ENCODE measurements at places on chromosomes 5 and 9. TPM values are rescaled to one million over a fixed set of nuclear protein-coding genes. Genes with fewer than 3 reads are reported as not detected.

GRCh38 chr5:88702332-88702731, 180.7 kb downstream of the MEF2C start:
- H3K4me3 ChIP-seq, result no peak overlapping the region
- no peaks in the 10 kb centered on the region for H3K4me1 ChIP-seq
- no peak overlapping the region for H3K27ac ChIP-seq
- DNase-seq, result no peak
- no peaks in the 10 kb centered on the region for H3K36me3 ChIP-seq

DNA sequence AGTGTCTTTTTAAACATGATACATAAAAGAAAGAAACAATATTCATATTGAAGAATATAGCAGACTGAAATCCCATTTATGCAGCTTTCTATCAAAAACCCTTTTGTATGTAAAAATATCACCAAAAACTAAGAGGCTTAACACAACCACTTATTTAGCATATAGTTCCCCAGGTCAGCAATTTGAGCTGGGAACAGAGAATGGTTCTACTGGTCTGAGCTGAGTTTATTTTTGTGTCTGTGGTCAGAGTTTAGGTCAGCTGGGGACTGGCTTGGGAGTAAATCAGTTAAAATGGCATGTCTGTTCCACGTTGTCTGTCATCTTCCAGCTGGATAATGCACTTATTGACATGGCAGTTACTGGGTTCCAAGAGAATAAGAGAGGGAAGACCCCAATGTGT, 165.0 kb downstream of the TMEM232 start:
- peaks cover 3% of the 10 kb centered on the region for H3K27me3 ChIP-seq
- H3K4me3 ChIP-seq, result no peak overlapping the region
- H3K27ac ChIP-seq, result no peak overlapping the region
- no peaks in the 10 kb centered on the region for H3K36me3 ChIP-seq

DNA sequence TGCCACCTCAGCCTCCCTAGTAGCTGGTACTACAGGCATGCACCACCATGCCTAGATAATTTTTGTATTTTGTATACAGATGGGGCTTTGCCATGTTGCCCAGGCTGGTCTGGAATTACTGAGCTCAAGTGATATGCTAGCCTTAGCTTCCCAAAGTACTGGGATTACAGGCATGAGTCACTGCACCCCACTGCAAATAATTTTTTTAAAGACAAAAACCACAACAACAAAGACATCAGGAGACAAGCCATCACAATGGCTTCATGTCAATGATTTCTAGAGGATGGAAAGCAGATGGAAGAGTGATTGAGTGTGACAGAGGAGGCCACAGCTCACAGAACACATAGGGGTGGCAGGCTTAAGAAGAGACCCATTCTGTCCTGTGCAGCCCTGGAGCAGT, 97.9 kb upstream of the PCSK1 start:
- H3K36me3 ChIP-seq, result no peaks in the 10 kb centered on the region
- no peak overlapping the region for H3K27ac ChIP-seq
- DNase-seq, result no peak
- no peaks in the 10 kb centered on the region for H3K27me3 ChIP-seq

- no peaks in the 10 kb centered on the region for H3K36me3 ChIP-seq
- H3K27ac ChIP-seq, result no peak overlapping the region
- no peaks in the 10 kb centered on the region for H3K4me1 ChIP-seq
Observed at GRCh38 chr5:77952636-77953212, 176.6 kb upstream of the TBCA start.

- H3K4me3 ChIP-seq, result no peak overlapping the region
- H3K27me3 ChIP-seq, result no peaks in the 10 kb centered on the region
- peaks cover 5% of the 10 kb centered on the region for H3K36me3 ChIP-seq
- no peak overlapping the region for H3K27ac ChIP-seq
Observed at GRCh38 chr5:6319116-6319515, 59.2 kb downstream of the MED10 start.

DNA sequence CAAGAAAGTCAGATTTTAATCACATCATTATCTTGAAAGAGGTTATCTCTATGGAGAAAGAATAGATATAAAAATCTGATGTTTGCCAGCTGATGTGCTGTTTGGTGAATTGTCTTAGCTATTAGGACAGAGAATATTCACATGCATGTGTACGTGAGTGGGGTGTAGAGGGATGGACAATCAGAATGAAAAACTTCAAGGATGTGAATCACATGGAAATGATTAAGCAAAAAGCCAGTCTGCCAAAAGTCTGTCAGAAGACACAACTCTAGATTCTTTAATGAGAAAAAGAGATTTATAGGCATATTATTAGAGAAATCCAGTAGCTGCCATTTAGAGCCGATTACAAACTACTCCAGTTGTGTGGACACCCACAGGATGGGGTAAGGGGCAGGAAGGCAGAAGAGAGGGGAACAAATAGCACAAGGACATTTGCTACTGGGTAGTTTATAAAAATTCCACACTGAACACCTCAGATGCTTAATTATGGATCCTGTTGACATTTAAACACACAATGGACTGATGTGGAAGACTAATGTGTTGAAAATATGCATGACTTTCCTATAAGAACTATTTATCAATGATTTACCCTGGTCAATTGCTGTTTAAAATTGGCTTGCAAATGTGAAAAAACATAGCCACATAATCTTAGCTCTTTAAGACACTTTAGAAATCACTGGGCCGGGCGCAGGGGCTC, 127.4 kb downstream of the PTTG1 start:
- no peak overlapping the region for H3K27ac ChIP-seq
- H3K27me3 ChIP-seq, result peaks cover 13% of the 10 kb centered on the region
- no peak for DNase-seq
- no peaks in the 10 kb centered on the region for H3K36me3 ChIP-seq
- no peaks in the 10 kb centered on the region for H3K4me1 ChIP-seq

- H3K27me3 ChIP-seq, result no peaks in the 10 kb centered on the region
- no peak for DNase-seq
- no peak overlapping the region for H3K27ac ChIP-seq
- peaks cover 5% of the 10 kb centered on the region for H3K36me3 ChIP-seq
Observed at GRCh38 chr5:137641148-137641547, 94.7 kb downstream of the KLHL3 start.

- H3K27ac ChIP-seq, result no peak within 1 kb of the TSS
- no peaks in the 10 kb centered on the region for H3K36me3 ChIP-seq
- peaks cover 9% of the 10 kb centered on the region for H3K4me1 ChIP-seq
- peak within 1 kb of the TSS; percentile 21 for H3K4me3 ChIP-seq
- no peak for DNase-seq
Observed at GRCh38 chr5:115962239-115962564, at the start of gene LVRN. TSS of gene LVRN (plus strand) at chr5:115962475. CDS start at chr5:115962618, 143 bp downstream.

DNA sequence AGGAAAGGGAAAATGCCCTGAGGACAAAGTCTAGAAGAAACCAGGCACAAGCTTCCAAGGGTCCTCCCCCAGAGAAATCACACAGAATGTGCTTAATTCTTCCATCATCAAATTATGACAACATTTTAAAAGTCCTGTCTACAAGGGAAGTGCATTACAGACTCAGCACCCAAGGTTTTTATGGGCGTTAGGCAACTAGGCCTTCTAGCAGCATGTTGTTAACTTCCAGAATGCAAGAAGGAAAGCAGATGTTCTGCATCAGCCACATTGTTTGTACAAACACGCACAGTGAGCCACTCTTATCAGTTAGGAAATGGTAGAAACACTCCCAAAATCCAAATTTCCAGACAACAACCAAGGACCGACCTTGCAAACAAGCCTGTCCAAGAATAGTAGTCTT, 26.5 kb downstream of the SMC5 start:
- H3K4me1 ChIP-seq, result peaks cover 7% of the 10 kb centered on the region
- H3K36me3 ChIP-seq, result peaks cover 59% of the 10 kb centered on the region
- H3K27me3 ChIP-seq, result no peaks in the 10 kb centered on the region
- no peak overlapping the region for H3K4me3 ChIP-seq
- DNase-seq, result no peak

GRCh38 chr5:71461360-71461759, 5.9 kb downstream of the BDP1 start:
- H3K27ac ChIP-seq, result no peak overlapping the region
- DNase-seq, result no peak
- no peaks in the 10 kb centered on the region for H3K27me3 ChIP-seq
- peaks cover 14% of the 10 kb centered on the region for H3K4me1 ChIP-seq
- no peak overlapping the region for H3K4me3 ChIP-seq

GRCh38 chr9:114290561-114290986, 32.3 kb upstream of the ORM1 start:
- no peak for DNase-seq
- peaks cover 2% of the 10 kb centered on the region for H3K27me3 ChIP-seq
- no peak overlapping the region for H3K27ac ChIP-seq
- peaks cover 16% of the 10 kb centered on the region for H3K36me3 ChIP-seq

DNA sequence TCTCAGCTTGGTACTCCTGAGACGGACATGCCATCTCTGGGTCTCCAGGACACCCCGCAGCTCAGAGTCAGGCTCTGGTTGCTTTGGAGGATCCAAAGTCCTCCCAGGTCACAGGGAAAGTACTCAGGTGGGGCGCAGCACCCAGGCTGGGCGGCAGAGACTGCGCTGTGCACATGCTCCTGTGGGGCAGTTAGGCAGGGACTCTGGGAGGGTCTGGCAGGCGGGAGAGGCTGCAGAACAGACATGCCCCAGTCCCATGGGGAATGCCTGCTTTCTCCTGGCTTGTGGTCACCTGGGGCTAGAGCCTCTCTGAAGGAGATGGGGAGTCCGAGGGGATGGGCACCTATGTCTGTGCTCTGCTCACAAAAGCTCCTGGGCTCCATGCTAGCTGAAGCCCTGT, 45.3 kb upstream of the ITGA2 start:
- H3K27me3 ChIP-seq, result no peaks in the 10 kb centered on the region
- peaks cover 14% of the 10 kb centered on the region for H3K4me1 ChIP-seq
- DNase-seq, result no peak
- no peak overlapping the region for H3K4me3 ChIP-seq
- no peaks in the 10 kb centered on the region for H3K36me3 ChIP-seq

DNA sequence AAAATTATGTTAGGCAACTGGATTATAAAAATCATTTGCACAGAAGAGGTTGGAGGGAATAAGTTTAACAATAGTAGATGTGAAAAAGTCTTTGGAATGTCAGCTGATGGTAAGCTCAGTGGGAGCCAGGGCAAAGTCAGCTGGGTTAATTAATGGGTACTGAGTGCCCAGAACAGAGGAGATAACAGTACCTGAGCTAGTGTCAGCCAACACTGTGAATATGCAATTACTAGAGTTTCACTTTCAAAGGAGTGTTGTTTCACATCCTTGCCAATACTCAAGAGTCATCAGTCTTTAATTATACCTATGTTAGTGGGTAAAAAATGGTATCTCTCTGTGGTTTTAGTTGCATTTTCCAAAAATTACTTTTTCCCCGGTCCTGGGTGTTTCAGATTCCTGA, 135.1 kb downstream of the KIF4B start:
- H3K27me3 ChIP-seq, result peaks cover 4% of the 10 kb centered on the region
- no peak overlapping the region for H3K4me3 ChIP-seq
- no peak for DNase-seq
- H3K36me3 ChIP-seq, result no peaks in the 10 kb centered on the region

DNA sequence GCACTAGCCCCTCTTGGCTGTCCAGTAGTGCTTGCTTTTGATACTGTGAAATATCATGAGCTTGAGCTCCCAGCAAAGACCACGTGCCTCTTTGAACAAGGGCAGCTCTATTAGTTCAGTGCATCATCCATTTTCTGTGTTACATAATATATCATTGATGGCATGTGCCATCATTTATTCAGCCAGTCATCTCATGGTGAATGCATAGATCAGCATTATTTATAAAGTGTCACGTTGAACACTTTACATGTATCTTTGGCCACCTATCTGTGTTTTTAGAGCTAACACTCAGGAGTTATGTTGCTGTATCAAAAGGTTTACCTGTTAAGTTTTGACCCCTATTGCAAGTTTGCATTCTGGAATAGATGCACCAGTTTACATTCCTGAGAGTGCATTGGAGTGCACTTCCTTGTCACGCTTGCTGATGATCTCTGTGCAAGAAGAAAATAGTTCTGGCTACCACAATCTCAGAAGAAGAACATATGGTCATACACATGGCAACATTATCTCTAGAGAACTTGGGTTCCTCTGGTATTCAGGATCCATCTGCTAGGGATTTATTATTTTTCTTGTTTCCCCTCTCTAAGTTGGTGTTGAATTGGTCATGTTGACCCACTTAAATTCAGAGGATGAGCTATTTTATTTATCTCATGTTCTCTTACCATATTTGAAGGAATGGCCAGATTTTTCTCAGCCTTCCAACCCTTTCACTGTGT, 120.9 kb downstream of the SH3GL2 start:
- H3K36me3 ChIP-seq, result no peaks in the 10 kb centered on the region
- no peak overlapping the region for H3K4me3 ChIP-seq
- no peak overlapping the region for H3K27ac ChIP-seq
- H3K27me3 ChIP-seq, result no peaks in the 10 kb centered on the region
- H3K4me1 ChIP-seq, result no peaks in the 10 kb centered on the region

- no peak overlapping the region for H3K4me3 ChIP-seq
- H3K4me1 ChIP-seq, result no peaks in the 10 kb centered on the region
- H3K27me3 ChIP-seq, result no peaks in the 10 kb centered on the region
- H3K36me3 ChIP-seq, result no peaks in the 10 kb centered on the region
- H3K27ac ChIP-seq, result no peak overlapping the region
Observed at GRCh38 chr5:52356311-52356918, 431.3 kb upstream of the ITGA1 start.

DNA sequence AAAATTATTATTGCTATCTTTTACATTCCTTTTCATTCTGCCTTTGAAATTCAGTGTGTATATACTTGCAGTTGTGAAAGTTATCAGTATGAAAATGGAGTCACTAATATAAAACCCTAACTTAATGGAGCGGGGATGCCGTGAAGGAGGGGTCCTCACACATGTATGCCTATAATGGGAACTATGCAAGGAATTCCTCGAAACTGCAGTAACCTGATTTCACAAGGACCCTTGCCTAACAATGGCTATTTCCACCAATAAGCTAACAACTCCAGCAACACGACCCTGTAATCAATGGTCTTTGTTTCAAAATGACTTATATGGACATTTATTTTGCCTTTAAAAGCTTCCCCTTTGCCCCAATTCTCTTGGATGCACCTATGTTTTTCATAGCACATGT, 12.6 kb upstream of the MLLT3 start:
- no peaks in the 10 kb centered on the region for H3K36me3 ChIP-seq
- H3K4me1 ChIP-seq, result peaks cover 2% of the 10 kb centered on the region
- no peak for DNase-seq
- peaks cover 4% of the 10 kb centered on the region for H3K27me3 ChIP-seq

Gene FOXD4L5
- 0.10 TPM for total RNA-seq

Gene PLPP1
- 7.3 TPM for total RNA-seq

Gene BARHL1
- total RNA-seq, result not detected

Gene ZNF300
- 1.1 TPM for total RNA-seq

Gene RBM18
- total RNA-seq, result 25.8 TPM

Gene FUT7
- not detected for total RNA-seq

Gene GPX3
- not detected for total RNA-seq

Gene PCDHGA4
- not detected for total RNA-seq

Gene SLC1A1
- not detected for total RNA-seq
